NCI-H2081 (cell line): ENCODE measurements at places on chromosomes 1 and 21.

DNA sequence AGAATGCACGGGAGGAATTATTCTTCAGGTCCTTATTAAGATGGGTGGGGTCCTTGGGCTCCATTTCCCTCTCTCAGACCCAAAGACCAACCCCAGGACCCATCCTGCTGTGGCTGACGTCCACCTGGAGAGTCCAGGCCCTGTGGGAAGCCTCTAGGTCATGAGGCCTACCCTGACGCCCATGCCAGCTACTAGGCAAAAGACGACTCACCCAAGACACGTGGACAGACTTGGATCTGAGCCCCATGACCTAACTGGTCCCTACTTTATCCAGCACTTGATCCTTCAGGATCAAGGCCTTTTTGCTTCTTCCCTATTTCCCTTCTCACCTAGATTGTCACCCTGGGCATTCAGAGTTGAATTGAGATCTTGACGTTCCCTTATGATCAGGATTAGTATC, 56.0 kb upstream of the CASZ1 start:
- DNase-seq: no peak

DNA sequence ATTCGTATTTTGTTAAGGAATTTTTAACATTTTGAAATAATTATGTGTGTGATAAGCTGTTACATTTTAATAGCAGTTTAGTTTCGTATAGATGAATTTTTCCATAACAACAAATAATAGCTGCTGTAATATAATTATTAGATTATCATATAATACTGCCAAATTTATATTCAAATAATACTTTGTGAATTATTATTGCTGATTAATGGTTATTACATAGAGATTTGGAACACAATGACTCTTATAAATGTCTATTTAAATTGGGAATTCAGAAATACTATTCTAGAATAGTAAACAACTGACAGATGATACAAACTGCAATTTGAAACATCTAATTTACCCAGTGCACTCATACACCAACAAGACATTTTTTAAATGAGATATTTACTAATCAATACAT, 73.2 kb upstream of the NEK7 start:
- DNase-seq: no peak

- no peak for DNase-seq
Measured at GRCh38 chr21:16870103-16870502, 642.7 kb upstream of the CXADR start.

DNA sequence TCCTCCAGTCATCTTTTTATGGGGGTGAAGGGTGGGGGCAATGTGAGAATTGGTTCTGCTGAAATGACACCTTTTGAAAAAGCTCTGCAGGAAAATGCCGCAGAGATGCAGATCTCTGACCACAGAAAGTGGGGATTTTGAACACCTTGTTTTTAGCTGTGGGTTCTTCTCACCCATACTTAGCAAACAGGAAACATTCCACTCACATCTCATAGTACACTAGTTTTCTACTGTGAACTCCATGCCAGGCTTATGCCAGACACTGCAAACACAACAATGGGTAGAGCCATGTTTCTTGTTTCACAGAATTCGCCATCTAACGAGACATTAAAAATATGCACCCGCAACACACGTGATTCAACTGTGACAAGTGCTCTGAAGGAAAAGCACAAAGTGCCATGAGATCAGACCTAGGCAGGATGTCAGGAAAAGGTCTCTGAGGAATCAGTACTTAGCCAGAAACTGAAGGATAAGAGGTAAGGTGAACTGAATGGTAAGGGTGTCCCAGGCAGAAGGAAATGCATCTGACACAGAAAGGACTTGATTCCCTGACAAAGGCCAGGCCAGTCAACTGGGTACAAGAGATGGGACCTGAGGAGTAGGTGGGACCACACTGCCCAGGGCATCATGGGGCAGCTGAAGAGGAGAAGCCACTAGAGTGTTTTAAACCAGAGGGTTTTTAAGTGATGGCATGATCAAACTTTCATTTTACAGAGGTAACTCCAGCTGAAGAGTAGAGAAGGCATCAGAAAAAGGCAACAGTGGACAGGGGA, 83.8 kb upstream of the JAK1 start:
- DNase-seq: no peak

- DNase-seq: no peak
Measured at GRCh38 chr1:198549866-198550265, 9.4 kb upstream of the ATP6V1G3 start.

GRCh38 chr1:93766451-93766850, 84.8 kb upstream of the BCAR3 start:
- no peak for DNase-seq

DNA sequence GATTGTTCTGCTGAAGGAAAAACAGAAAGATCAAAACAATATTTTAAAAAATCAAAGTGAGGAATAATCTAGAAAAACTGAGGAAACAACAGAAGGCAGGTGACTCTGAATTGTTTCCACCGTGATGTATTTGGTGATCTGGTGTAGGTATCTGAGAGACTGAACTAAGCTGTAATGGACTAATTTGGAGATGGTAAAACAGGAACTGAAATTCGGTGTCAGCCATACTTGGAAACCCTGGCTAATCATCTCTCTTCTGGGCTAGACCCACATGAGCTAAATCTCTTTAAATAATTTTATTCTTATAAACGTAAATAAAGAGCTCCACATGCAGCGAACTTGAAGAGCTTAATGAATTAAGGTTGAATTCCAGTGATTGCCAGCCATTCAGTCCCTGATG, 1226.1 kb downstream of the NCAM2 start:
- DNase-seq: no peak

DNA sequence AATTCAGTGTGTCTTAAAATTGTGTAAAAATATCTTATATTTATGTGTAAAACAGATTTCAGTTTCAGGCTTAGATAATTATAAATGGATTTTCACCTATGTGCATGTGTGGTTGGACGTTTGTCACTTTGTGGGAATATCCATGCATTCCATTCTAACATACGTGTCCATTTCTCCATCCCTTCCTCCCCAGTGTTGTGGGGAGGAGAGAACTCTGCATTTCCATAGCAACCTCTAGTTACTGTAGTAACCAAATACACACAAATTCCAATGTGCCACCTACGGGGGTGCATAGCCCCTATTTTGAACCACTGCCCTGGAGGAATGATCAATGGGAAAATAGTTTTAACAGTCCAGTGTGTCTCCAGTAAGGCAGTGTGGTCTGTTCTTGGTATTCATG, 79.0 kb downstream of the RASAL2 start:
- DNase-seq: no peak
